ENCODE measurements at places on chromosomes 11 and 22. TPM values are rescaled to one million over a fixed set of nuclear protein-coding genes. Genes with fewer than 3 reads are reported as not detected.
A peak's percentile ranks its signal among the peaks of the same experiment; 100 is the strongest.

The LGR4 gene
- 17.9 TPM for total RNA-seq

DNA sequence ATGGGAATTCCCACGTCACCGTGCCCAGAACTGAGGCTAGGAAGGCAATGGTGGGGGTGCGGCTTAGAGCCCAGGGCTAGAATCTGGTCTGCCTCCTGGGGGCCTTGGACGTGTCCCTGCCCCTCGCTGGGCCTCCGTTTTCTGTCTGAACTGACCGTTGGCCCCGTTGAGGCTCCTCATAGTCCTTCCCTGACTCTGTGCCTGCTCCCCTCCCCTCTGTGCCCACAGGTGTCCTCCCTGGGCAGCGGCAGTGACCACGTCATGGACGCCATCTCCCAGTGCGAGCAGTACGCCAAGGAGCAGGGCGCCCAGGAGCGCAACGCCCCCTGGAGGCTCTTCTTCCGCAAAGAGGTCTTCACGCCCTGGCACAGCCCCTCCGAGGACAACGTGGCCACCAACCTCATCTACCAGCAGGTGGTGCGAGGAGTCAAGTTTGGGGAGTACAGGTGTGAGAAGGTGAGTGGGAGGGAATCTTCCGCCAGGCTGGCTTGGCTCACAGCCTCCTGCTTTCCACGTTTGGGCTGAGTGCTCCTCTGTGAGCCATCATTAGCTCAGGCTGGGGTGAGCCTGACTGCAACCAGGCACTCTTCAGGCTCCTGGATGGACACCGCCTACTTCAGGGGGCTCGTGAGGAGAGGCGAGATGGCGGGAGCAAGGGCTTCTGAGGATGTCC is 63.9 kb downstream of the MYO7A start:
- H3K27ac ChIP-seq: no peak overlapping the region
- no peak overlapping the region for H3K4me3 ChIP-seq
- H3K36me3 ChIP-seq: no peaks in the 10 kb centered on the region
- no peak for DNase-seq
- H3K4me1 ChIP-seq: no peaks in the 10 kb centered on the region
- H3K27me3 ChIP-seq: peaks cover 11% of the 10 kb centered on the region

DNA sequence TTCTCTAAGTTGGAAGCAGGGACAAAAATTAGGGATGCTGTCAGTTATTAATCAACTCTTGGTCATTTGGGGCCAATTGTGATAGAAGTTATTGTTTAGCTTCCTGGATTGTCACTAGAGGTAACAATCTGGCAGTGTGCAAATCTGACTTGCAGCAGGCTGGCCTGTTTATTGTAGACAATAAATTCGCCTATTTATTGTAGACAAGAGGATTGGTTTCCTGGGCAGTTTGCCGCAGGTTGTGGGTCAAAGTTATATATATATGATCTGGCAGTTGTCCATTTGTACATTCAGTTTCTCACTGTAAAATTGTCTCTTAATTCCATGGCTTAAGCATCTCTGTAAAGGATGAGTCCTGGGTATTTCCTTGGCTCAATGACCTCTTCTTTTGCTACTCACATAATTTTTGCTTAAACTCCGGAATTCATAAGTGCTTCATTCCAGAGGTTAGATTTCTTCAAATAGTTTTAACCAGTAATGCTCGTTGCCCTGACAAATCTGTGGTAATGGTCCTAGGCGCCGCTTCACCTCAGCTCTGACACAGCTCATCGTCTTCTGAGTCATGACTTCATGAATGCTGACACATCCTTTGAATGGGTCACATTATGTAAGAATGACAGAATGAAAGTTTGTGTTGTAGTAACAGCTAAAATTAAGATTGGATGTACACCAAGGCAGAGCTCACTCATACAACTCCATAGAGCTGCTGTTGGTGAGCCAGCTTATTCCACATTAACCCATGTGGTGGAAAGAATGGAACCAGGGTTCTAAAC is 7.8 kb upstream of the MMP3 start:
- H3K27ac ChIP-seq: peak overlapping the region; percentile 89
- peak; percentile 97 for DNase-seq
- H3K4me1 ChIP-seq: peaks cover 67% of the 10 kb centered on the region
- peaks cover 4% of the 10 kb centered on the region for H3K36me3 ChIP-seq
- no peaks in the 10 kb centered on the region for H3K27me3 ChIP-seq

The FBLN1 gene
- total RNA-seq: 185 TPM

DNA sequence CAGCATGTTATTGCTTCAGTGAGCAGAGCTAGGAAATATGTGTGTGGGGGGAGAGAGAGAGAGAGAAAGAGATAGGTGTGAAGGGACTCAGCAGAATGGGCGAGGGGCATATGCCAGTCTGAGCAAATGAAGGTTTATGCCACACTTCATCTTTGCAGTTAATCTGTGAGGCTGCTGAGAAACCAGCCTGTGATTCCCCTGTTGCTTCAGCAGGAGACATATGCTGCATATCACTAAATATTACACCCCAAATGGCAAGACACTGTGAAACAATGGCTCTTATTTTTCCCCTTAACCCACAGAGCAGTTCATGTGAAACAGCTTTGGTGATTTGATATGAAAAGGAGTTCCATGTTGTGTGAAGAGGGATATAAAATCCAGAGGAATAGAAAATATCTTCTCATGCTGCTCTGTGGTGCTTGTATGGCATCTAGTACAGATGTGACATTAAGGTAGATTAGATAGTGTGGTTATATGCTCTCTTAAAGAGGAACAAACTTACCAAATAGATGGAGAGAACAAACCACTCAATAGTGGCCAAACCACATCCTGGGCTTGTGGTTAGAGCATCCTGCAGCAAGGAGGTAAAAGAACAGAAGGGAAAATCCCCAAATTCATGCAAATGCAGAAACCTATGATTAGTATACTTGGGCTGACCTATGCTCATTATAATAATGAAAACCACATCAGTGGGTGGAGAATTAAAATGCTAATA is 864.2 kb downstream of the FAM181B start:
- DNase-seq: no peak
- H3K36me3 ChIP-seq: no peaks in the 10 kb centered on the region
- no peak overlapping the region for H3K4me3 ChIP-seq
- no peaks in the 10 kb centered on the region for H3K27me3 ChIP-seq
- H3K4me1 ChIP-seq: no peaks in the 10 kb centered on the region

- no peaks in the 10 kb centered on the region for H3K27me3 ChIP-seq
- H3K36me3 ChIP-seq: peaks cover 12% of the 10 kb centered on the region
- no peak overlapping the region for H3K27ac ChIP-seq
- H3K4me1 ChIP-seq: peaks cover 91% of the 10 kb centered on the region
Measured at GRCh38 chr11:120383518-120384155, 47.4 kb downstream of the ARHGEF12 start.

The BTBD18 gene
- total RNA-seq: not detected

DNA sequence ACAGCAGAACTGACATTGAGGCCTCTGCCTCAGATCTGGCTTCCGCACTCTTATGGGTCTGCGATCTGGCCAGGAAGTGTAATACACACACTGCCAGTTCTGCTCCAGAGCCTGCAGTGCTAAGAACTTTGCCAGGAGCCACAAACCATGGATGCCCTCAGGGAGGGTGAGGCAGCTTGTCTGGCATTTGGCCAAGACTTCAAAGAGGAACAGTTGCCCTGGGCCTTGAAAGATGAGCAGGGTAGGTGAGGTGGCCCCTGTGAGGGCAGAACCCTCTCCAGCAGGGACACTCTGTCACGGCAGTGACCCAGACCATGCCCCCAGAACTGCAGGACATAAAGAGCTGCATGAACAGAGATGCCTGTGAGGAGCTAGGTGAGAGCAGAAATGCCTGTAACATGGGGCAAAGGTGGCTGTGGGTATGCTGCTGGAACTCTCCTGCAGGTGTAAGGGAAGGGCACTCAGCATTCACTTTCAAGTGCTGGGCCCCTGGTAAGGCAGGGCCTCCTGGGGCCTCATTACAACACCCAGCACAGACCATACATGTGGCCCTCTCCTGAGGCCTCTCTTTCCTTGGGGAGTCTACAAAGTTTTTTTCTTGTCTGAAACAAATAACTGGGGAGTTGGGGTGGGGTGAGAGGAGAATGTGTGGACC is 47.3 kb downstream of the NEU3 start:
- H3K27ac ChIP-seq: no peak overlapping the region
- peak; percentile 43 for DNase-seq
- no peak overlapping the region for H3K4me3 ChIP-seq

DNA sequence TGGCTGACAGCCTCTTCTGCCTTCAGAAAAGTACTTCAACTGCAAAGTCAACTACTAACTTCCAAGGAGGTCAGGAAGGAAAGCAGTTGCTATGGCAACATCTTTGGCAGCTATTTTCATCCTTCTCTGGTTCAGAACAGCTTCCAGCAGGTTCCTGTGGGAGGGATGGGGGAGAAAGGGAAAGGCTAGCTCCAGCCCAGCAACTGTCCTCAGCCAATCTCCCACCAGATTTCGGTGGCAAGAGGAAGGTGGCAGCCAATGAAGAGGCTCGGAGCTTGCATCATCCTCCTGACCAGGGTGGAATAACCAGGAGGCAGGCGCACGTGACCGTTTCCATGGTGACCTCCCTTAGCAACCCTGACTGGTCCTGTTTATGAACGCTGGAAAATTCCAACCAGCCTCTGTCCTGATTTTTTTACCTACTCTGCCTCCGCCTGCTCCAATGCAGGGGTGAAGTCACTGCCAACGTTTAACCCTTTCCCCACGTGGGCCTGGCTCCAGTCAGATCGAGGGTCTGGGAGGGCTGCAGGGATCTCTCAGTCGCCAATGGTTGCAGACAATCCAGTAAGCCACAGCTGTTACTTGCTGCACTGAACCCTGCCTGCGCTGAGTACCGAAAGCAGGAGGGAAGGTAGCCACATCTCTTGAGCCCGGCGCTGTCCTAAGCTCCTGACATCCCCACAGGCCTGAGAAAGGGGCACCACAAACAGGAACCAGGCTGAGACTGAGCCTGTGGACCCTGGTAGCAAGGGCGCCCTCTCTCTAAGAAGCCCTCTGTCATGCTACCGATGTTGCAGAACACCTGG is 11.2 kb upstream of the MALAT1 start:
- H3K36me3 ChIP-seq: no peaks in the 10 kb centered on the region
- H3K27ac ChIP-seq: peak overlapping the region; percentile 99
- H3K4me1 ChIP-seq: peaks cover 79% of the 10 kb centered on the region
- DNase-seq: peak; percentile 100
- H3K4me3 ChIP-seq: peak overlapping the region; percentile 81

DNA sequence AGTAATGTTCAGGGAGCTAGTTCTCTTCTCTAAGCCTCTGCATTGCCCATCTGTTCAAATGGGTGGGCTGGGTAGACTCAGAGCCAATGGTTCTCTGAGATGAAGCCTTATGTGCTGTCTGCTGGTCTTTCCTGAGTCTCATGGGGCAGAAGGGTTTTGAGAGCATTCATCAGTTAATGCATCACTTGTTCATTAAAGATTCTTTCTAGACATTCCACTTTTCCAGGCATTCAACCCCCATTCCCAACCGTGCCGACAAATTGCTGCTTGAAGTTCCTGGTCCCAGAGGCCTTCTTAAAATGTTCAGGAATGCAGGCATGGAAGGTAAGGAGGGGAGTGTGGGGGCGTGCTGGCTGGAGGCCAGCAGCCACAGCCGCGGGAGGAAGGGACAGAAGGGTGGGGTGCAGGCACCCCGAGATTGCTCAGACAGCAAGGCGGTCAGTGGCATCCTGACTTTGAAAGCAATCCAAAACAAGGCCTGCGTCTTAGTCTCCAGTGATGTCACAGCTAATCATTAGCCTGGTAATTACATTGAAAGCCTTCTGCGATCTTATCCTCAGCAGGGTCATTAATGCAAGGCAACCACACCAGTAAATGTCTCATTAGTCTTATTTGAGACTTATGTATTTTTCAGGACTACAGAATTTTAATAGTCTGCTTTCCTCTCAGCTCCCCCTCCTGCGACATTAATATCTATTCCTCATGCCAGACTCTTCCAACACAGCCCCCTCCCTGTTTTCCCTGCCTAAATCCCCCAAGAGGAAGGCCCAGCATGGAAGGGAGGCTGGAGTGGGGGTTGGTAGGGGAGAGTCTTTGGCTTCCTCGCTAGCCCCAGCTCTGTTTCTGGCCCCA is 328.8 kb downstream of the MIAT start:
- peaks cover 23% of the 10 kb centered on the region for H3K27me3 ChIP-seq
- no peak overlapping the region for H3K4me3 ChIP-seq
- DNase-seq: no peak
- no peak overlapping the region for H3K27ac ChIP-seq
- H3K4me1 ChIP-seq: no peaks in the 10 kb centered on the region
- H3K36me3 ChIP-seq: no peaks in the 10 kb centered on the region

GRCh38 chr11:30392221-30392784 is 69.4 kb downstream of the ARL14EP start:
- peak; percentile 0 for DNase-seq
- no peaks in the 10 kb centered on the region for H3K36me3 ChIP-seq
- no peak overlapping the region for H3K4me3 ChIP-seq
- no peak overlapping the region for H3K27ac ChIP-seq
- H3K27me3 ChIP-seq: no peaks in the 10 kb centered on the region

GRCh38 chr11:100319691-100320090 is 367.4 kb upstream of the ARHGAP42 start:
- no peak for DNase-seq
- no peaks in the 10 kb centered on the region for H3K36me3 ChIP-seq
- H3K27me3 ChIP-seq: no peaks in the 10 kb centered on the region
- H3K4me3 ChIP-seq: no peak overlapping the region

DNA sequence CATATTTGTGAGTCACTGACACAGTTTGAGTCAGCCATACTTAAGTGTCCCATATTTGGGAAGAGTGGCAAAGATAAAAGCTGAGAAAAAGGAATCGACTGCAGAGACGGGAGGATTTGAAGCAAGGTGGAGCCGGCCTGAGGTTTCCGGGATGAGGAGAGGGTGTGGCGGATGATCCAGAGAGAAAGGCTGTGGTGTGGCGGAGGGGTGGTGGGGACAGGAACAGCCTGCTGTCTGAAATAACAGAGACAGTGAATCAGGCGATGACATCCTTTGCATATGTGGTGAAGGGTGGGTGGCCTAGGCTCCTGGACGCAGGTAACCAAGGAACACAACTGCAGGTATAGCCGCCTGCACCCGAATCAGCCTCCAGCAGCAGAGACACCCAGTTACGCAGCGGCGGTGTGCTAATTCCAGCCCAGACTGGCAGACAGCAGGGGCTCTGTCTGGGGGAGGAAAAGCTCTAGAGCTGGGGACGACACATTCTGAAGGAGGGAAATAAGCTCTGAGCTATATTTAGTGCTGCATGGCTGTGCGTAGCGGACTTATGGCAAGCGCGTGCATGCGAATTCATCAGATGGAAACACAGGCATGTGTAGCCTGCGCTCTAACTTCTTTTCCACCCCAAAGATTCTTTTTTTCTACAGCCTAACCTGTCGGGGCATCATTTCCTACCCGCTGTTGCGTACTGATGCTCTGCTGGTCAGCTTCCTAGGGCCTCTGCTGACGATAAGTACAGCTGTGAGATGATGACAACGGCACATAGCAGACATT is 62.7 kb upstream of the BARX2 start:
- H3K4me3 ChIP-seq: no peak overlapping the region
- DNase-seq: no peak
- H3K27me3 ChIP-seq: peaks cover 19% of the 10 kb centered on the region
- no peaks in the 10 kb centered on the region for H3K36me3 ChIP-seq
- no peak overlapping the region for H3K27ac ChIP-seq

- H3K4me3 ChIP-seq: no peak overlapping the region
- H3K36me3 ChIP-seq: peaks cover 23% of the 10 kb centered on the region
- no peak for DNase-seq
- no peak overlapping the region for H3K27ac ChIP-seq
Measured at GRCh38 chr22:40250608-40251007, 72.9 kb downstream of the TNRC6B start.

Measured in HFFc6 (cell line).